Fibroblast of skin of left quadriceps (primary cell): ENCODE measurements at places on chromosomes 4 and X.

- no peak for DNase-seq
Measured at GRCh38 chr4:107977482-107977881, 12.2 kb upstream of the HADH start.

- DNase-seq: no peak
Measured at GRCh38 chr4:123469245-123469644, 72.7 kb downstream of the SPRY1 start.

GRCh38 chr4:8819473-8820177 is 52.0 kb downstream of the HMX1 start:
- DNase-seq: no peak

DNA sequence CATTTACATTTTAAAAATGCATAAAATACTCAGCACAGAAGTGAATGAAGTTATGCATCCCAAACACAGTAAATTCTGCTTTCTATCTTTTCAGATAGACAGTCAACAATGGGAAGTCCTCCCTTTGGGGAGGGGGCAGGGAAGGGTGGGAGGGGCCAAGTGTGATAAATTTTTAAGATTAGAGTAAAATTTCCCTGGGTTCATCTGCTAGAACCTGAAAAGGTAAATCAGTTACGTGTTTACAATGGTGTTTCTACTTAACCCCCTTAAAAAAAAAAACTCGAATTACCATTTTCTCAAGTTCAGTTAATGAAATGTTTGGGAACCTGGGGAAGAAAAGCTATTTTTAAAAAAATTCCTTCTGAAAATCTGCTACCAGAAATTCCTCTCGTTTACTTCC is 9.1 kb downstream of the PITX2 start:
- DNase-seq: no peak

DNA sequence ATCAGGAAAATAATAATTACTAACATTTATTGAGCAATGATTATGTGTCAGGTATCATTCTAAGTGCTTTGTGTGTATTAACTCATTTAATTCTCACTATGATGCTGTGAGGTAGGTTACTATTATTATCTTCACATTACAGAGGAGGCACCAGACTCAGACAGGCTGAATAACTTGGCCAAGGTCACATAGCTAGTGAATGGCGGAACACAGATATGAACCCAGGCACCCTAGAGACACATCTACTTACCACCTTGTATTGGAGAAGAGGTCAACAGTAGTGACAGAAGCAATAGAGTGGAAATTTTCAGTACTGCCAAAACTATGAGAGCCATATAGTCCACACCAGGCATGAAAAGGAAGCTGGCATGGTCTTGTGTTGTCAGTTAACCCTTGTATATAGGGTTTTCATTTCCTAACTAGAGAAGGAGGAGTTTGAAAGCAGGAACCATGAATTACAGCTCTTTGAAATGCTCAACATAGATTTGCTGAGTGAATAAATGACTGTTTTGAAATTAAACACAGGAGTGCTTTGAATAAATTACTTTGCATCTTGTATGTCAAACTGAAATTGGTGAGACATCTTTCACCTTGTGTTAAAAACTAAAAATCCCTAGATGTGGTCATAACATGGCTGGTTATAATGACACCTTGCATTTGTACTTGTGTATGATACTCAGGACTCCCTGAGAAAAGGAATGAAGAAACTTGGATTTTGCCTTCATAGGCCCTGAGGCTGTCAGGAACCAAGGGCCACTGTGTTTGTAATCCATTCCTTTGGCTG is 71.8 kb downstream of the RTL9 start:
- no peak for DNase-seq

- no peak for DNase-seq
Measured at GRCh38 chrX:30863974-30864373, 25.1 kb downstream of the TAB3 start.

DNA sequence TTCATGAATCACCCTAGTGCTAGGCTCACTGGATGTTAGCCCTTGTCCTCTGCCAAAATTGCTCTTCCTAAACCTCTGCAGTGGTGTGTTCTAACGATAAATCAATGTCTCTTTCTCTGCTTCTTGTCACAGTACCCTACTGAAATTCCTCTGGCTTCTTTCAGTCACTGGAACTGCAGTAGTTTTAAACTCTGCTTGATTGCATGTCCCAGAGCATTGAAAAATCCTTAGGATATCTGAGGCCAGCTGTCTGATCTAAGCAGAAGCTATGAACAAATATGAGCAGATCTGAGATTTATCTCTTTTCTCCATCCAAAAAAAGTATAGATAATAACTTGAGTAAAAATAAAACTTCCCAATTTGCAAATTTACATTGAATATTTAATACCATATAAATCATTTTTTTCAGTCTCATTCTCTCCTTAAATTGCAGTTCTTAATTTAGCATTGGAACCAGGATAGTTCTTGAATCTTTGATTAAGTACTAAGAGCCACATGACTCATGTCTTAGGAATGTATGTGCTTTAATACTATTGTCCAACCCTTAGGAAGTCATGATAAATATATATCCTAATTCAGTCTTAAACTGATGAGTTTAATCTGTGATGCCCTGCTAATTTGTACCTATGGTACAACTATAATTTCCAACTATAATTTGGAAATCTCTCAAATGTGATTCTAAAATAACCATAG is 169.7 kb downstream of the PDHA2 start:
- DNase-seq: no peak

DNA sequence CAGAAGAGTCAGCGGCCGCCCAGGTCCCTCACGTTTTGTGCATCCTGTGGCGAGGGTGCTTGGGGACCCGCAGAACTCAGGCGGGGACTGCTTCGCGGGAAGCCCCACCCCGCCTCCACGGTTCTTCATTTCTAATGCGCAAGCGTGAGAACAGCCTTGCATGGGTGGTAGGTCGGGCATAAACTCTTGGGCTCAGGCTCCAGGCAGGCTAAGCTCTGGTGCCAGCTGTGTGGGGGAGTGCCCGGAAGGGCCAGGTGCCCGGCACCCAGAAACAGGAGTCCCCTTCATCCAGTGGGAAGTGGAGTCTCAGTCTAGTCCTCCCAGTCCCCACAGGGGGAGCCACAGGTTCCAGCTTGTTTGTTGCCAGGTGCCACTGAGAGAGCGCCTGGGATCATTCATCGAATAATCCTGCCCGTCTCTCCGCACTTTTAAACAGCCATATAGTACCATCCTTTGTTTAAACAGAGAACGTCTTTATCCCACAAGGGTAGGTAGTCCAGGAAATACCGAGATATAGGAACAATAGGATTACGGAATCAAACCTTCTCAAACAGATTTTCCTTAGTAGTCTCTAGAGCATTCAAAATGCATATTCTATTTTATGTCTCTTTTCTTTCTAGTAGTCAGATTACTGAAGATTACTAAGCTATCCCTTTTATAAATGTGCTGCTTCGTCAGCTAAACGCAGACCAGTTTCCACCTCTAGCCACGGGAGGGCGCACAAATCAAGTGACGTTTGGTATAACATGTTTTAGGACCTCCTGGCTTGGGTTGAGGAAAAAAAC is 12.7 kb upstream of the RBBP7 start:
- no peak for DNase-seq

- no peak for DNase-seq
Measured at GRCh38 chrX:97849951-97850350, 966.2 kb downstream of the RPA4 start.

- no peak for DNase-seq
Measured at GRCh38 chrX:44060221-44060620, 87.0 kb upstream of the NDP start.

- no peak for DNase-seq
Measured at GRCh38 chr4:136150046-136150445, 1382.2 kb downstream of the PCDH18 start.

DNA sequence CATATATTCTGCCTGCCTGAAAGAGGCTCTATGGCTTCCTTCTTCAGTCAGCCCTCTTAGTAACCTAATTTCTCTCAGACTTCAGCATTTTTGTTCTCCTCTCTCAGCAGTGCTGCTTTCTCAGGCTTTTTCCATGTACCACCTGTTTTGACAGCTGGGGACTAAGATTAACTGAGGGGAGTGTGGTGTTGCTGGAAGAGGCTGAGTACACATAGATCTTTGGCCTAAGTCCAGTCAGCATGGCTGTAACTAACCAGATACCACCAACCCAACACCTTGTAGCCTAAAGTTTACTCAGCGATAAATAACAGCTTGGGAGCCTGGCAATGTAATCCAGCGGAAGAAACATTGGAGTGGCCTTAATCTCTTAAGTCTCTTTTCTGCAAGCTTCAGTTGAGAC is 85.5 kb downstream of the RTL3 start:
- DNase-seq: no peak

DNA sequence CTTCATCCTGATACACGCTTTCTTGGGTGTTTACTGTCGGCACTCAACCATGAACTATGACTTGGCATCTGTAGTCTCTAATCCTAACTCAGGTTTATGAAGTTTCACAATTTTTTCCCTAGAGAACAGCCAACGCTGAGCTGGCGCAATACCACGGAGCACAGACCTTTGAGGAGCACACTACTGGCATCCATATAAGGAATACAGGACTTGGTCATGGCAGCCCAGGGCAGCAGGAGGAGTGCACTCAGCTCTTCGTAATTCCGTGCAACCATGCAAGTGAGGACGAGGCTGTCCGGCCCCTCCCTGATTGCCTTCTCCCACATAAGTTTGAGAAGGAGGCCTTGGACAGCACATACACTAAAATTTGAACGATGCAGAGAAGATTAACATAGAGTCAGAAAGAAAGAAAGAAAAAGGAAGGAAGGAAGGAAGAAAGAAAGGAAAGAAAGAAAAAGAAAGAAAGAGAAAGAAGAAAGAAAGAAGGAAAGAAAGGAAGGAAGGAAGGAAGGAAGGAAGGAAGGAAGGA is 41.0 kb upstream of the PDLIM5 start:
- peak; percentile 26 for DNase-seq

DNA sequence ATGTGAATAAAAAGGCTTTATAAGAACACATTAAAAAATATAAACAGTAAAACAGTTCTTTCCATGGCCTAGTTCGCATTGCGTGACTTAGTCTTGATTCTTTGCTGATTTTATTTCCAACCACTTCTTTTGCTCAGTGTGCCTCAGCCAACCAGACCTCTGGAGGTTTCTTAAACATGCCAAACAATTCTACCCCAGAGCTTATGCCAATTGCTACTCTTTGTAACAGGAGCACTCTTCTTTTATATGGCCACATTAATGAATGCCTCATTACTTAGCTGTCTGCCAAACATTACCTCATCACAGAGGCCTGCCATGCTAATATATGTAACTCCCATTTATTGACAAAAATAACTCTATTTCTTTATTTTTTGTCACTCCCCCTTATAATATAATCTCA is 202.3 kb downstream of the NDST4 start:
- DNase-seq: no peak

- peak; percentile 29 for DNase-seq
Measured at GRCh38 chrX:14476205-14476604, 53.1 kb upstream of the GLRA2 start.

DNA sequence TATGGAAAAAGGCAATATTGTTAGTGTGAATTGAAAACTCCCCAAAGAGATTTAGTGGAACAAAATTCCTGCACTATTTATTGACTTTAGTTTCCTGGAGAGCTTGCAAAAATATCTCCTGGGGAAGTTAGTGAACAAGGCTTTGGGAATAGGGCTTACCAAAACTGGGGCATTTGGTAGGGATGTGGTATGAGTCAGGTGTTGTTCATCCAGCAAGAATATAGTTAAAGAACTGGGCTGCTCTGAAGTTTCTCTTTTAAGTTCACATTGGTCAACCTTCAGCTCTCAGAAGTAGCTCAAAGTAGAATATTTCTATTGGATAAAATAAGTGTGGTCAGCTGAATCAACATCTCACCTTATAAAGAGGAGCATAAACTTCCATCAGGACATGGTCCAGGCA is 185.0 kb downstream of the CPE start:
- no peak for DNase-seq

DNA sequence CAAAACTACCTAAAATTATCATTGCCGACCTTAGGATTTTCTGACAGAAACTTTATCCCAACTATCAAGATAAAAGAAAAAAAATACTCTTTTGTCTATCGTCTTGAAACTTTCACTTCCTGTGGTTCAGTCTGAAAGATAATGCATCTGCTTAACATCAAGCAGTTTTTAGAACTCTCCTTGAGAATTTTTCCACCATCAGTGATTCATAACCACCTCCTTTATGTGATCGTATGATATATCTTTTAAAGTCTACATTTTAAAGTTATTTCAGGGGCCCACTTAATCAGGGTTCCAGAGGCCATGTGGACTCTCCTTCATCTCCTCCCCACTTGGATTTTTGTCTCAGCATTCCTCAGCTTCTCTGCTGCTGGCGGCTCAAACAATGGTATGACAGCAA is 272.8 kb upstream of the TENM3 start:
- no peak for DNase-seq

DNA sequence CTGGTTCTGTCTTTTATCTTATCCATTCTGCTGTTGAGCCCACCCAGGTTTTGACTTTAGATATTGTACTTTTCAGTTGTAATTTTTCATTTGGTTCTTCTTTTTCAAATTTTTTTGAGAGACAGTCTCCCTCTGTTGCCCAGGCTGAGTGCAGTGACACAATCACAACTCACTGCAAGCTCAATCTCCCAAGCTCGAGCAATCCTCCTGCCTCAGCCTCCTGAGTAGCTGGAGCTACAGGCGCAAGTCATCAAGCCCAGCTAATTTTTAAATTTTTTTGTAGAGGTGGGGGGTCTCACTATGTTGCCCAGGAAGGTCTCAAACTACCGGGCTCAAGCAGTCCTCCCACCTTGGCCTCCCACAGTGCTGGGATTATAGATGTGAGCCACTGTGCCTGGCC is 25.7 kb downstream of the LETM1 start:
- no peak for DNase-seq

GRCh38 chr4:26050212-26050643 is 136.2 kb downstream of the SMIM20 start:
- no peak for DNase-seq
